ENCODE measurements at places on chromosomes 7 and 10. TPM values are rescaled to one million over a fixed set of nuclear protein-coding genes. Genes with fewer than 3 reads are reported as not detected.

- DNase-seq = peak; percentile 44
Observed at GRCh38 chr7:2037808-2038522, 194.8 kb downstream of the MAD1L1 start.

DNA sequence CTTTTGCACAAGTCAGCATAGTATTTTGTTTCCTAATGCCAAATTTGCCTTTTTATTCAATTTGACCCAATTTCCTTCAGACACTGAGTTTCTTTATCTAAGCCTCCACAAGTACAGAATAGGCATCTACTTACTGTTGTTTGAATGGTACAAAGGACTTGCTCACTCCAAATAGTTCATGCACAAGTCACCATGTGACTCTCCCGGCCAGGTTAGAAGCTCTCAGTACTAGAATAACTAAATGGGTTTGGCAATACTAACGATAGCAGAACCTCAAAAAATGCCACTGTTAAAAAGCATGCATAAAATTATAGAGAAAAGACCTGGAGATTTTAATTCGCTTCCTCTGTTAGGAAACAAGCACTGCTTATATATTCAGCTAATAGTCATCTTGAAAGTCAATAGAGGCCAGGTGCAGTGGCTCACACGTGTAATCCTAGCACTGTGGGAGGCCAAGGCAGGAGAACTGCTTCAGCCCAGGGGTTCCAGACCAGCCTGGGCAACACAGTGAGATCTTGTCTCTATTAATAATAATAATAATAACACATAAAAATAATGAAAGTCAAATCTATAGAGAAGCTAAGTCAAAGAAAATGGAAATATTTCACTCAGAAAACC, 335.8 kb upstream of the MBL2 start:
- DNase-seq = no peak

Gene SRPK2
- 58.4 TPM for total RNA-seq

- DNase-seq = no peak
Observed at GRCh38 chr7:9657257-9657656, 1223.8 kb downstream of the NXPH1 start.

Gene ANXA11
- total RNA-seq = 122 TPM
